ENCODE measurements at places on chromosomes 12 and 14.

GRCh38 chr12:101829639-101830366 lies 956 bp downstream of the GNPTAB start:
- DNase-seq = no peak

DNA sequence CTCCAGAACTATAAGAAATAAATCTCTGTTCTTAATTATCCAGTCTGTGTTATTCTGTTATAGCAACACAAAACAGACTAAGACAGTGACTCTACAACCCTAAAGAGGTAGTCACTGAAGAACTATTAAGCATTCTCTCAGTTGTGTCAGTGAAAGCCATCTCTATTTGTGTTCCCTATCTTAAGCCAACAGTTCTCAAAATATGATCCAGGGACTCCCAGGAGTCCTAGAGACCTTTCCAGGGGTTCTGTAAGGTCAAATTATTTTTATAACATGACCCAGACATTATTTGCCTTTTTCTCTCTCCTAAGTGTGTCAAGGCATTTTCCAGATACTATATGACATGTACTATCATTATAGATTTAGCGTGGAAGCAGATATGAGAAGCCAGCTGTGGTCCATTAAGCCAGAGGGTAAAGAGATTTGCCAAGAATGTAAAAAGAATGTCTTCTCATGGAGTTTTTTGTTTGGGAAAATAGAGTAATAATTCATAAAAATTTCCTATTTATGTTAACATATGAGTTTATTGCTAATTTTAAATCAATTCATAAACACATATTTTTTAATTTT lies 315.8 kb downstream of the RGS6 start:
- DNase-seq = no peak

DNA sequence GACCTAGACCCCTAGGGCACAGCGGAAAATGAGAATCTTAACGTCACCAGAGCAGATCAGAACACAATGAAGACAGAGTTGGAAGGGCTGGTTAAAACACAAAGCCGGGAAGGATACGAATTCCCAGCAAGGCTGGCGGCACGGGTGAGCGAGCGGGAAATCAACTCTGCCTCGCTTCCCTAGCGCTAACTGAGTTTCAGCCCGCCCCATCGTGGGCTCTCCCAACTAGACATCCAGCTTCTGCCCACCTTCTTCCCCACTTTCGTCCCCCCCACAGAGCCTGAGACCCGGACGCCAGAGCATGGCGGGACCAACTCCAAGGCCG lies 377 bp downstream of the CCNT1 start:
- DNase-seq = no peak

DNA sequence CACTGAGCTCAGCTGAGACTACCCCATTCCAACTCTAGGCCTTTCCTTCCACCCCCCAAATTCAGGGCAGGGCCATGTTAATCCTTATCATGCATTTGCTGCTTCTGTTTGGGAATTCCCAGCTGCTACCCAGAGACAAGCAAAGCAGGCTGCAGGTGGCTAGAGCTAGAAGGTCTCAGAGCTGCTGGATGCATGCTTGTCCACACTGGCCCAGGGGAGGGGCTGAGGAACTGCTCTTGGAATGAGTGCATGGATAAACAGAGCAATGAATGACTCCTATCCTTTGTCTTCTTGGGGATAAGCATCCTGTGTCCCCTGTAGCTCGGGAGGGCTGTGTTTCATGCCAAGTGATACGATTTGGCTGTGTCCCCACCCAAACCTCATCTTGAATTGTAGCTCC lies 136.8 kb upstream of the NOS1 start:
- DNase-seq = no peak

GRCh38 chr12:29176941-29177340 lies 27.9 kb downstream of the FAR2 start:
- DNase-seq = no peak

- no peak for DNase-seq
Measured at GRCh38 chr12:51439330-51439729, 14.7 kb downstream of the SLC4A8 start.

DNA sequence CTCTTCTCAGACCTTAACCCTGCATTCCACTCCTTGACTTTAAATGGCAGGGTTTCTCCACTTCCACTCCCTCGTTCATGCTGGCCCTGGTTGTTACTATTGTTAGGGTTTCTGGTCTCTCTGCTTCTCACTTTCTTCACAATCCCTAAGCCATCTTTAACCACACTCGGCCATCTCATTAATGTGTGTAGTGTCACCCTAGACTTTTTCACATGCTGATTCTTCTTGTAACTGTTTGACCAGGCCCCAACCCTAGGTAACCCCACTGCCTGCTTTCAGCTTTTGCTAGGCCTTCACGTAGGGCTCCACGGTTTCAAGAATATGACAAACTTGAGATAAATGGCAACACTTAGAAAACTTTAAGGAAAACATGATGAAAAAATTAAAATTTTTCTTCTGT lies 195.1 kb downstream of the IPO8 start:
- no peak for DNase-seq

DNA sequence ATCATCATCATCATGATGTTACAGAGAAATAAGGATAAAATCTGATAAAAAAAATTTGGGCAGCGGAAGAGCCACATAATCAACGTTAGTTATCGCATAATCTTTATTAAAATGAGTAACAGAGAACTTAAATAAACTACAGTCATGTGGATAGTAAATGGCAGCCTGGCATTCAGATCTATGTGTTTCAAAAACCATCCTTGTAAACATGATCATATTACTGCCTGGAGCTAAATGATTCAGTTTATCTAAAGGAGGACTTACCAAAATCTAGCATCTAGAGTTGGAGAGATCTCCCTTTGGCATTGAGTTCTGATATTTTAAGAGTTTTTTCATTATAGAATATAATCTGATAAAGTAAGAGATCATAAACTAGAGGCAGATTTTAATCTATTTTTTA lies 200.1 kb upstream of the MGAT4C start:
- no peak for DNase-seq

DNA sequence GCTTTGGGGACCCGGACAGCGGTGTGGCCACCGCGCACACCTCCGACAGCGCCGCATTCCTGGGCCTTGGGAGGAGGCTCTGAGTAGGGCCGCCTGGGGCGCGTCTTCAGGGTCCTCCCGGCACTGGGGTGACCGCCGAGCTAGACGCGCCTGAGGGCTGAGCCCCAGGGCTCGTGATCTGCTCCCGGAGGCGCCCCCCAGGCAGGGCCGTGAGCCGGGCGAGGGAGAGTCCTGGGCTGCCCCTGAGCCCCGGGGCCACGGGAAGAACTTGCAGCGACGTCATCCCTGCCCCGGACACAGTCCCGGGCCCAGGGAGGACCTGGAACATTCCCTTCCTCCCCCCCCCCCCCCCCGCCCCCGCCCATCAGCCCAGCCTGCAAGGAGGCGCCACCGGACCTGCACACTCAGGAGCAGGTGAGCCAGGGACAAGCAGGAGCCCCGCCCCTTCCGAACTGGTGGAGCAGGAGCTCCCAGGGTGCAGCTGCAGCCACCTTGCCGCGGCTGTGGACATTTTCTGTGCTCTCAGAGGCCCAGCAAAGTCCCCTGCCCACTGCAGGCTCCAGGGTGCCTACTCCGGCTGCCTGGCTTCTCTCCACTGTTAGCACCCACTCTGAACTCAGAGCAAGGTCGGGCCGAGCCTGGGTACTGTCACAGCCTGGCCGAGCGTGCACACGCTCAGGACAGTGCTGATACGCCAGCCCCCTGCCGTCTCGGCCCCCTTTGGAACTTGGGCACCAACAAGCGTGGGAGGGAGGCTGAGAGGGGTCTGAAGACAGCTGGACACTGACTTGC lies 50.7 kb downstream of the A2M start:
- peak; percentile 10 for DNase-seq

- DNase-seq = no peak
Measured at GRCh38 chr14:99947695-99948094, 117.5 kb upstream of the EVL start.

GRCh38 chr12:99809909-99810308 lies 162.4 kb downstream of the GARIN6 start:
- no peak for DNase-seq

DNA sequence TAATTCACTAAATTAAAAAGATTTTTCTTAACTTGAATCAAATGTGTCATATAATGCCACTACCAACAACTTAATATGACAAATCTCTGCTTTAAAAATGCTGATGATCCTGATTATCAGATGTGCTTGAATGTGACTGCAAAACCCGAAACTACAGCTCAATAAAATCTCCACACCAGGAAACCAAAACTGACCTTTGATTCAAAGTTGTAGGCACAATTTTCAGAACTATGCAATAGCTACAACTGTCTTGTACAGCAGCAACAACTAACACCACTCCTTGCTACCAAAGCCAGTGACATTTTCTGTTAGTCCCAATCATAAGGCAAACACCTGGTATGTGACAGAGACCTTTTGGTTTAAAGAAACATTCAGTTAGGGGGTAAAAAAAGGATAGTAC lies 147.3 kb downstream of the CEP83 start:
- no peak for DNase-seq

DNA sequence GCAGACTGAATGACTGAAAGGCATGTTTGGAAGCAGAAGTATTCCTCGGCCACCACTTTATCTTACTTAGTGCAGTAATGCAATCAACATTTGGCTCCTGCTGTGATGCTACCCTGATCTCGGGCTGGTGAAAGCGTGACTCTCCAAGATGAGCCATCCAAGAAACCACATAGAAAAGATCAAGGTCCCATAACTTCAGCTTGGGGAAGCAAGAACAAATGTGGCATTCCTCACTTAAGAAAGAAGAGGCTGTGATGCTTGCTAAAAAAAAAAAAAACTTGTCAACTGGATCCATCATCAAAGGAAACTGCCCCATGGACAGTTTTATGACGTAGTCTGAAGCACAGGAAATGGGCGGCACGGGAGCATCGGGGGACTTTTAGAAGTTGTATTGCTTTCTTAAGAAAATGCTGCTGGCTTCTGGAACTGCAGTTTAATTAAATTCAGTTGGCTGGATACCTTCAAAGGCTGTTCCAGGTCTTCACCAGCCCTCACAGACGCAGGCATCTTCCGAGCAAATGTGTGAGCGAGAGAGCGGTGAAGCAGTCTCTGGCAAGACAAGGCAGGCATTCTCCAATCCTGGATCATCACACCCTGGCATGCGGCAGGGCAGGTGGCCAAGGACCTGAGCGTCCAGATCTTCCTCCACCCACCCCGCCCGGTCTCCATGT lies 38.2 kb upstream of the MAP1LC3B2 start:
- peak; percentile 43 for DNase-seq

DNA sequence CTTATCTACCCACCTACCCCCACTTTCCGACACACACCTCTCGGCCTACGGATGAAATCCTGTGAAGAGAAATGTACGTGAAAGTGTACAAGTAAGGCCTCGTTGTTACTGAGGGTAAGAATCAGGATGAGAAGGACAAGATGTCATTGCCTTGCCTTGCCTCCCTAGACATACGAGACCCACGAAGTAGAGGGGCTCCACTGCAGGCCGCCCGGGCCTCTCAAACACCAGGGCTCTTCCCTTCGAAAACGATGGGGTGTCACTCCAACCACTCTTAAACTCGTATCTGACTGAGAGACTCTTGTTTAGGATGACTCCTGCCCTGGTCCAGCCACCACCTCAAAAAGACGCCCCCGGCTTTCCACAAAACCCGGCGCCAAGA lies 498 bp downstream of the RACGAP1 start:
- no peak for DNase-seq

DNA sequence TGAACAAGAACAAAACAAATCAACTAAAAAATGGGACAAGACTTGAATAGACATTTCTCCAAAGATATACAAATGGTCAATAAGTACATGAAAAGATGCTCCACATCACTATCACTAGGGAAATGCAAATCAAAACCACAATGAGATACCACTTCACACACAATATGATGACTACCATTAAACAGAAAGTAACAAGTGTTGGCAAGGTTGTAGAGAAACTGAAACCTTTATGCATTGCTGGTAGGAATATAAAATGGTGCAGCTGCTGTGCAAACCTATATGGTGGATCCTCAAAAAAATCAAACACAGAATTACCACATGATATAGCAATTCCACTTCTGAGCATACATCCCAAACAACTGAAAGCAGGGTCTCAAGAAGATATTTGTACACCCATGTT lies 5.2 kb downstream of the SMAGP start:
- no peak for DNase-seq

- no peak for DNase-seq
Measured at GRCh38 chr12:56324206-56324605, 8.4 kb upstream of the CNPY2 start.

GRCh38 chr12:112418273-112418607 lies 507 bp upstream of the PTPN11 start:
- DNase-seq = no peak

DNA sequence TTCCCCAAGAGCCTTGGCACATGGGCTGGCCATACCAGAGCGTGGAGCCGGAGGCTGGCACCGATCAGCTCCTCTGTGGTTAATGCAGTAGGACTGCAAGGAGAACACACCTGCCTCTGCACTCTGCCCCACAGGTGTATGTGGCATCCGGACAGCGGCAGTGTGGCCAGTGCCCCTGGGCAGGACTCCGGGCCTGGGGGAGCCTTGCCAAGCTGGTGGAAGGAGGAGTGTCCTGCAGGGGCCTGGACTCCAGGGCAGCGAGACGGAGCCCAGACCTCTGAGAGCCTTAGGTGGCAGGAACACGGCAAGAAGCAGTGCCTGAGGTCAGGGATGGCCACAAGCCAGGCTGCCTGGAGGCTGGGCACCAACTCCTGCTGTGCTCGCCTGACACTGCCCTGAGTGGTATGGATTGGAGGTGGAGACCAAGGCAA lies 5.3 kb upstream of the BEGAIN start:
- DNase-seq = no peak

- DNase-seq = no peak
Measured at GRCh38 chr12:49019443-49020324, 1.1 kb upstream of the PRKAG1 start.

DNA sequence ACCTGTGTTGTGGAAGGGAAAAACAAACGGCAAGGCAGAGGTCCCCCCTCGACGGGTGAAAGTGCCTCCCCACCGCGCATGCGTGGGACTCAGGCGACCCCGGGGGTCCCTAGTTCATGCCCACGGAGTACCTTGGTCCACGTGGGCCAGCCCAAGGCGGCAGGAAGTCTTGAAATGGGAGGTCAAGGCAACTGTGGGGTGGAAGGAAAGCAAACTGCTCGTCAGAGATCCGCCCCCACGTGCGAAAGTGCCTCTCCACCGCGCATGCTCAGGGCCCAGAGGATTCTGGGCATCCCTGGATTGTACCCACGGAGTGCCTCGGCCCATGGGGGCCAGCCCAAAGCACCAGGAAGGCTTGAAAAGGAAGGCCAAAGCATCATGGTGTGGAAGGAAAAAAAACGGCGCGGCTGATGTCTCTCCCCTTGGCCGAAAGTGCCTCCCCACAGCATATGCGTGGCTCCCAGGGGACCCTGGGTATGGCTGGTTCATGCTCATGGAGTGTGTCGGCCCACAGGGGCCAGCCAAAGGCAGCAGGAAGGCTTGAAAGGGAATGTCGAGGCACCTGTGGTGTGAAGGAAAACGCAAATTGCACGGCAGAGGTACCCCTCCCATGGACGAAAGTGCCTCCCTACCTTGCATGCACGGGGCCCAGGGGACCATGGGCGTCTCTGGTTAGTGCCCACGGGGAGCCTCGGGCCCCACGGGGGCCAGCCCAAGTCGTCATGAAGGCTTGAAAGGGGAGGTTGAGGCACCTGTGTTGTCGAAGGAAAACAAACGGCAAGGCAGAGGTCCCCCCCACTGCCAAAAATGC lies 369.7 kb downstream of the ALG10 start:
- no peak for DNase-seq

Data from T-helper 1 cell (primary cell).